ENCODE measurements at places on chromosomes 6 and 20. TPM values are rescaled to one million over a fixed set of nuclear protein-coding genes. Genes with fewer than 3 reads are reported as not detected.
A peak's percentile ranks its signal among the peaks of the same experiment; 100 is the strongest.

- no peaks in the 10 kb centered on the region for H3K36me3 ChIP-seq
- H3K4me1 ChIP-seq = no peaks in the 10 kb centered on the region
- H3K27ac ChIP-seq = no peak overlapping the region
These were observed 140.4 kb upstream of the CENPW start for GRCh38 chr6:126199466-126199865.

DNA sequence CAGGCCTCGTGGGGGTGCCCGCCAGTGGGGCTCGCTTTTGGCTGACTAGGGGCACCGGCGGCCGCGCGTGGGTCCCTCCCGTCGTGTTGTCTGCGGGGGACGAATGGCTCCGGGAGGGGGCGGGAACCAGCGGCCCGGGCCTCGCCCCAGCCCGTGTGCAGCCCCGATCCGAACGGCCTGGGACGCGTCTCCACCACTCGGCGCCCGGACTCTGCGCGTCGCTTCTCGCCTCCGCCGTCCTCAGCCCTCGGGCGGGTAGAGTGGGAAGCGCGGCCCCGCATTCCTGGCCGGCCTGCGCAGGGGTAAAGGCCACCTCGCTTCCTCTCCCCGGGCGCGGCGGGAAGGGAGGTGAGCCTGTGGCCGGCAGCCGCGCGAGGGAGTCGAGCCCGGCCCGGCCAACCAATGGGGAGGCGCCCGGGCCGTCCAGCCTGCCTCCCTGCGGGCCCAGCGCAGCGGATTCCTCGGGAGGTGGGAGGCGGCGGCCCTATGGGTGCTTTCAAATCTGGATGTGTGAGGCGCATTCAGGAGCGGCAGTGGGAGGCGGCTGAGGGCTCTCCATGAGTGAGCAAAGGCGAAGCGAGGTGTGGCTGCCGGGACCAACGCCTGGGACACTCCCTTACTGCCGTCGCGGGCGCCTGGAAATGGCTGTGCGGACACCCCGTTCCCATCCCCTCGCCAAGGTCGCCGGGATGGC, 1.1 kb upstream of the ZBTB46 start:
- H3K4me3 ChIP-seq = peak overlapping the region; percentile 63
- H3K36me3 ChIP-seq = no peaks in the 10 kb centered on the region
- peak; percentile 71 for DNase-seq
- H3K4me1 ChIP-seq = peaks cover 21% of the 10 kb centered on the region
- H3K27ac ChIP-seq = no peak overlapping the region

- peaks cover 9% of the 10 kb centered on the region for H3K27me3 ChIP-seq
- no peak overlapping the region for H3K4me3 ChIP-seq
- no peaks in the 10 kb centered on the region for H3K36me3 ChIP-seq
- no peaks in the 10 kb centered on the region for H3K4me1 ChIP-seq
These were observed 11.0 kb upstream of the SLC22A1 start for GRCh38 chr6:160110586-160111123.

DNA sequence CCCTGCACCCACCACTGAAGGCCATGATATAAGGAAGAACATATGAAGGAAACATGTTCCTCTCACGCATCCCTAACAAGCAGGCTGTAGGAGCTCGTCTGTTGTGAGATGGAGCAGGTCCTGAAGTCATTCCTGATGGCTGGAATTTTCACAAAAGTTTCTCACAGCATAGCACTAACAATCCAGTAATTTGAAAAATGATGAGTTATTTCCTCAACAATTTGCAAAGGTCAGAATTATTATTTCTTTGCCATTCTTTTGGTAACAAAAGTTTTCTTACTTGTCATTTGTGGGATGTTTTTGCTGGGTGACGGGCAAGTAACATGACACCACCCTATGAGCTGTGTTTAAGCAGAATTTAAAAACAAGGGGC, 27.6 kb upstream of the FRMD1 start:
- no peak overlapping the region for H3K27ac ChIP-seq
- H3K4me3 ChIP-seq = no peak overlapping the region
- H3K4me1 ChIP-seq = peaks cover 13% of the 10 kb centered on the region
- peaks cover 12% of the 10 kb centered on the region for H3K27me3 ChIP-seq
- no peaks in the 10 kb centered on the region for H3K36me3 ChIP-seq
- DNase-seq = no peak

GRCh38 chr6:15351631-15352030, 105.8 kb downstream of the JARID2 start:
- H3K27ac ChIP-seq = peak overlapping the region; percentile 48
- H3K4me1 ChIP-seq = peaks cover 35% of the 10 kb centered on the region
- no peak overlapping the region for H3K4me3 ChIP-seq
- no peak for DNase-seq
- peaks cover 4% of the 10 kb centered on the region for H3K36me3 ChIP-seq

GRCh38 chr6:33000055-33000454, 9.3 kb downstream of the HLA-DOA start:
- no peaks in the 10 kb centered on the region for H3K4me1 ChIP-seq
- H3K36me3 ChIP-seq = no peaks in the 10 kb centered on the region
- no peak overlapping the region for H3K4me3 ChIP-seq
- peaks cover 2% of the 10 kb centered on the region for H3K27me3 ChIP-seq

GRCh38 chr20:10671221-10671918, 2.4 kb downstream of the JAG1 start:
- peak overlapping the region; percentile 70 for H3K4me3 ChIP-seq
- H3K27me3 ChIP-seq = peaks cover 2% of the 10 kb centered on the region
- peak; percentile 61 for DNase-seq
- peaks cover 12% of the 10 kb centered on the region for H3K4me1 ChIP-seq
- H3K36me3 ChIP-seq = no peaks in the 10 kb centered on the region
- no peak overlapping the region for H3K27ac ChIP-seq

GRCh38 chr6:56727097-56727850, 84.6 kb upstream of the DST start:
- H3K4me3 ChIP-seq = no peak overlapping the region
- H3K27ac ChIP-seq = no peak overlapping the region
- H3K4me1 ChIP-seq = peaks cover 38% of the 10 kb centered on the region
- DNase-seq = no peak
- H3K36me3 ChIP-seq = no peaks in the 10 kb centered on the region
- peaks cover 7% of the 10 kb centered on the region for H3K27me3 ChIP-seq

GRCh38 chr6:63897459-63897858, 261.9 kb downstream of the PHF3 start:
- H3K27ac ChIP-seq = no peak overlapping the region
- no peaks in the 10 kb centered on the region for H3K4me1 ChIP-seq
- no peaks in the 10 kb centered on the region for H3K36me3 ChIP-seq
- no peak overlapping the region for H3K4me3 ChIP-seq
- no peak for DNase-seq

- peak overlapping the region; percentile 96 for H3K4me3 ChIP-seq
- H3K27ac ChIP-seq = peak overlapping the region; percentile 70
- peaks cover 11% of the 10 kb centered on the region for H3K36me3 ChIP-seq
- H3K4me1 ChIP-seq = peaks cover 5% of the 10 kb centered on the region
These were observed 4.6 kb downstream of the HLA-DPB1 start for GRCh38 chr6:33080127-33081089.

- H3K27me3 ChIP-seq = no peaks in the 10 kb centered on the region
- H3K27ac ChIP-seq = no peak overlapping the region
- peaks cover 6% of the 10 kb centered on the region for H3K36me3 ChIP-seq
- no peak overlapping the region for H3K4me3 ChIP-seq
- no peaks in the 10 kb centered on the region for H3K4me1 ChIP-seq
- DNase-seq = no peak
These were observed 128.8 kb upstream of the PDE7B start for GRCh38 chr6:135722679-135723078.

- H3K27me3 ChIP-seq = peaks cover 1% of the 10 kb centered on the region
- H3K4me1 ChIP-seq = no peaks in the 10 kb centered on the region
- no peak for DNase-seq
- H3K27ac ChIP-seq = no peak overlapping the region
- H3K36me3 ChIP-seq = peaks cover 4% of the 10 kb centered on the region
These were observed 117.5 kb upstream of the KCNQ5 start for GRCh38 chr6:72504406-72504805.

DNA sequence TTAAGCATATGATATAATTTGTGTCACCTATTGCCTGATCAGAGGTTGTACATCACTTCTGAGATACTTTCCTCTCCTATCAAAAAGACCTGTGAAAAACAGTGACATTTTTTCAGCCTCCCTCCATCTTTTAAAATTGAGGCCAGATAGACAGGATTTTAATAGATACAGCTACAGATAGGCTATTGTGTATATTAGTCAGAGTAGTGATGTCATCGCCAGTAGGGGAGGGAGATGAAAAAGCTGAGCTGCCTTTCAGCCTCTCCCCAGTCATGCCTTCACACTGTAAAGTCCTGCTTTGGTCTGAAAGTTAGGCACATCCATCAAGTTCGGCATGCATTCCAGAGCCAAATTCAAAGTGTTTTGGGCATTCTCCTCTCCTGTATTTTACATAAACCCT, 7.9 kb upstream of the PABPC1L start:
- H3K27me3 ChIP-seq = no peaks in the 10 kb centered on the region
- H3K4me1 ChIP-seq = peaks cover 4% of the 10 kb centered on the region
- H3K36me3 ChIP-seq = no peaks in the 10 kb centered on the region
- no peak for DNase-seq
- no peak overlapping the region for H3K27ac ChIP-seq

DNA sequence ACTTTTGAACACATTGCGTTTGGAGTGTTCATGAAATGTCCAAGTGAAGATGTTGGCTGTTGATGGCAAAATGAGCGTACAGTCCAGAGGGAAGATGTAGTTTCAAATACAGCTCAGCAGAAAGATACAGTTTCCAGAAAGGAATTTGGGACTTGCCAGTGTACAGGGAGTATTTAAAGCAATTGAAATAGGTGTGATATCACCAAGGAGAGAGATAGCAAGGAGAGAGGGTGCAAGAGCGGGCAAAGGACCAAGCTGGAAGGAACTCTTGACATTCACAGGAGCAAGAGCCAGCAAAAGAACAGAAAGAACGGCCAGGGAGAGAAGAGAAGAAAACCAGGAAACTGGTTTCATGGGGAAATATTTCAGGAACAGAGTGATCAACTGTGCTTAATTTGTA, 47.8 kb downstream of the CARMIL1 start:
- no peak overlapping the region for H3K27ac ChIP-seq
- no peak overlapping the region for H3K4me3 ChIP-seq
- no peaks in the 10 kb centered on the region for H3K27me3 ChIP-seq

DNA sequence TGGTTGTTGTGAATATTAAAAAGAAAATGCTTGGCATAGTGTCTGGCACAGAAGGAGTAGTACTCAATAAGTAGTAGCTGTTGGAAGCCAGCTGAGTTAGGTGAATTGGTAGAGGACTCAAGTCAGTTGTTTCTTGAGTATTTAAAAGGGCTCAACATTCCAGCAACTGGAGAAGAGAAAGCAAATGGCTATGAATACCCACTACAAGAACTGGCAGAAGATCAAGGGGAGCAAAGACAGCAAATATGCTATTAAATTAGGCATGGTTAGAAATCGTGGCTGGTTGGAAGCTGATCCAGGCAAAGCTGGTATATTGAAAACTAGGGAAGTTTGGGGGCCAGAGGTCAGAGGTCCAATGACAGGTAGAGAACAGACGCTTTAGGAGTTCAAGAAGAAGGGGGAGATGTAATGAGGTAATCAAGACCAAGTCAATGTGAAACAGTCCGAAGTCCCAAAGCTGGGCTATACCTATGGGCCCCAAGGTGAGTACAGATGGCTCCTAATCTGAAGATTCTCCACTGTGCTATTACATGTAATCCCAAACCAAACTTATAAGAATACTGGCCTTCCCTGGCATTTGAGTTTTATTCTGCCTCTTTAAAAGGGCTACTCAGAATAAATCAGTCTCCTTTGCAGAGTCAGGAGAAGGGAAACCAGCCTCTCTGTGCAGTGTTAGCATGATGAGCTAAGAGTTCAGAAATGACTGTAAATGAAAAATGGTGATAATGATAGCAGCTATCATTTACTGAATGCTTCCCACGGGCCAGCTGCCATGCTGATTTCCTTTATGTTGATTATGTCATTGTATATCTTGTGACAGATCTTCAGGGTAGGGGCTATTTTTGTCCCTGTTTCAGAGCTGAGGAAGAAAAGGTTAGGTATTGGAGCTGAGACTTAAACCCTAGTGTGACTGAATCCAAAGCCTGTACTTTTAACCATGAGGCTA, 122.3 kb downstream of the ANKS1A start:
- H3K4me3 ChIP-seq = no peak overlapping the region
- H3K27ac ChIP-seq = no peak overlapping the region
- H3K27me3 ChIP-seq = no peaks in the 10 kb centered on the region
- no peak for DNase-seq
- no peaks in the 10 kb centered on the region for H3K36me3 ChIP-seq

- H3K4me3 ChIP-seq = no peak overlapping the region
- DNase-seq = no peak
- peaks cover 14% of the 10 kb centered on the region for H3K27me3 ChIP-seq
- no peak overlapping the region for H3K27ac ChIP-seq
- peaks cover 2% of the 10 kb centered on the region for H3K4me1 ChIP-seq
These were observed 36.0 kb downstream of the SPDEF start for GRCh38 chr6:34519971-34520644.

GRCh38 chr6:35601331-35602132, 87.2 kb downstream of the FKBP5 start:
- H3K36me3 ChIP-seq = no peaks in the 10 kb centered on the region
- peaks cover 3% of the 10 kb centered on the region for H3K27me3 ChIP-seq
- no peak for DNase-seq
- H3K4me3 ChIP-seq = no peak overlapping the region

DNA sequence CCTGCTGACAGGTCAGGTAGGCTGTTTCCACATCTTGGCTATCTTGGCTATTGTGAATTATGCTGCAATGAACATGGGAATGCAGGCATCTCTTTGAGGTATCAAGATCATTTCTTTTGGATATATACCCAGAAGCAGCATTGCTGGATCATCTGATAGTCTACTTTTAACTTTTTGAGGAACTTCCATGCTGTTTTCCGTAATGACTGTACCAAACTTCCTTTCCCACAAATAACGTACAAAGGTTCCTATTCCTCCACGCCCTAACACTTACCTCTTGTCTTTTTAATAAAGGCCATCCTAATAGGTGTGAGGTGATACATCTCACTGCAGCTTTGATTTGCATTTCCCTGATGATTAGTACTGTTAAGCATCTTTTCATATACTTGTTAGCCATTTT, 338.7 kb upstream of the RUNX2 start:
- H3K27ac ChIP-seq = no peak overlapping the region
- no peaks in the 10 kb centered on the region for H3K27me3 ChIP-seq
- H3K4me1 ChIP-seq = no peaks in the 10 kb centered on the region
- no peak overlapping the region for H3K4me3 ChIP-seq

DNA sequence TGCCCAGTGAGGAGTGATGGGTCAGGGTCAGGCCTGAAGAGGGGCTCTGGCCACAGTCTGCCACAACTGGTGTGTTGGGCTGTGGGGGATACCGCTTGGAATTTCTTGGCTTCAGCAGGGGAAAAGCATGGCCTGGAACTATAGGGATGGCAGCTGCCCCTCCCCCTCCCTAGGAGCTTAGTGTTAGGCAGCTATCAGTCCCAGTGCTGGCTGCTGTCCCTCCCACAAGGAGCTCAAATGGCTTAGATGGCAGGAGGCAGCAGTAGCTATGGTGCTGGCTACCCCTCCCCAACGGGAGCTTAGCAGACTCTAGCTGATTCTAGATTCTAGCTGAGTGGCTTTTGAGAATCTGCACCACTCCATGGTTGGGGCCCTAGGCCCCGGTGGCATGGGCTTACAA, 414.5 kb upstream of the HSF2 start:
- H3K36me3 ChIP-seq = peaks cover 8% of the 10 kb centered on the region
- H3K4me1 ChIP-seq = peaks cover 2% of the 10 kb centered on the region
- no peaks in the 10 kb centered on the region for H3K27me3 ChIP-seq
- no peak overlapping the region for H3K27ac ChIP-seq
- H3K4me3 ChIP-seq = no peak overlapping the region

Gene CASS4
- not detected for total RNA-seq

Gene DEFB116
- total RNA-seq = not detected

Gene PRND
- total RNA-seq = not detected

Gene LTB
- total RNA-seq = not detected

Gene MOG
- not detected for total RNA-seq

Gene CEP85L
- 51.5 TPM for total RNA-seq

Gene GRIK2
- 95.5 TPM for total RNA-seq

Gene GPX5
- not detected for total RNA-seq

Gene MUCL3
- total RNA-seq = not detected

Gene NTSR1
- total RNA-seq = 4.0 TPM
